ENCODE measurements at places on chromosomes 12 and 14.

DNA sequence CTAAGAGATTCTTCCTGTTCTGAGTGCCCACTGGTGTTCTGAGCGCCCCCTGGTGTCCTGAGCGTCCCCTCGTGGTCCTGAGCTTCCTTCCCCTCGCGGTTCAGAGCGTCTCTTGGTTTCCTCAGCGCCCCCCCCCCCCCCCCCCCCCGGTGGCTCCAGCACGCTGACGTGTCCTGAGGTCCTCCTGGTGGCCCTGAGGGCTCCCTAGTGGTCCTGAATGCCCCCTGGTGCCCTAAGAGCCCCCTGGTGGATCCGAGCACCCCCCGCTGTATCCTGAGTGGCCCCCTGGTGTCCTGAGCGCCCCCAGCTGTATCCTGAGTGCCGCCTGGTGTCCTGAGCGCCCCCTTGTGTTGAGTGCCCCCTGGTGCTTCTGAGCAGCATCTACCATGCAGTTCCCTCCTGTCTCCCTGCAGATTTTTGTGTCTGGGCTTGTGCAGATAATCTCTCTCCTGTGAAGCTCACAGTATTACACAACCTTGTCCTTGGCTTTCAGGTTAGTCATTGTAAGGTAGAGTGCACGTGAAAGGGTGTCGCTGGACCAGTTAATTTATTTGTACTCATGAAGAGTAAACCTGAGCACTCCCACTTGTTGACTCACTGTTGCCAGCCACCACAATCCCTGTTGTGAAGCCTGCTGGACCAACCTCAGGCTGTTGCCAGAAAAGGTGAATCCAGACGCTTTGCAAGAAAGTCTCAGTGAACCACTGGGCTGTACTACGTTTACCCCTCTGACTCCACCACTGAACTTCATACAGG is 1168.4 kb downstream of the TMEM121 start:
- no peak for DNase-seq

GRCh38 chr12:93358058-93358457 is 19.7 kb upstream of the NUDT4 start:
- DNase-seq = no peak

- DNase-seq = no peak
Observed at GRCh38 chr12:89540586-89540985, 14.7 kb upstream of the POC1B start.

DNA sequence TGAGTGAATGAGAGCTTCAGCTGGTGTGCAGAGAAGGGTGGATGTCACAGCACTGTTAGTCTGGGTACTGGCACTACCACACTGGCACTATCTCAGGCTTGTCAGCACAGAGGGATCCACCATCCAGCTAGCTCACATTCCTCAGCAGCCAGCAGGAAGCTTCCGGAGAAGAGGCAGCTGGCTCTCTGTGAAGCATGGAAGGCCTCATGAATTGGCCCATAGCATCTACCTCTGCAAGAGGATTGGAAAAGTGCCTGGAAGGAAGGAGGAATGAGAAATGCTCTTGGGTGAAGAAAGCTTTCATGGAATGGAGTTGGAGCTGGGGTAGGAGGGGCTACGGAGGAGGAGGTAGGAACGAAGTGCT is 9.9 kb downstream of the KRT83 start:
- no peak for DNase-seq

DNA sequence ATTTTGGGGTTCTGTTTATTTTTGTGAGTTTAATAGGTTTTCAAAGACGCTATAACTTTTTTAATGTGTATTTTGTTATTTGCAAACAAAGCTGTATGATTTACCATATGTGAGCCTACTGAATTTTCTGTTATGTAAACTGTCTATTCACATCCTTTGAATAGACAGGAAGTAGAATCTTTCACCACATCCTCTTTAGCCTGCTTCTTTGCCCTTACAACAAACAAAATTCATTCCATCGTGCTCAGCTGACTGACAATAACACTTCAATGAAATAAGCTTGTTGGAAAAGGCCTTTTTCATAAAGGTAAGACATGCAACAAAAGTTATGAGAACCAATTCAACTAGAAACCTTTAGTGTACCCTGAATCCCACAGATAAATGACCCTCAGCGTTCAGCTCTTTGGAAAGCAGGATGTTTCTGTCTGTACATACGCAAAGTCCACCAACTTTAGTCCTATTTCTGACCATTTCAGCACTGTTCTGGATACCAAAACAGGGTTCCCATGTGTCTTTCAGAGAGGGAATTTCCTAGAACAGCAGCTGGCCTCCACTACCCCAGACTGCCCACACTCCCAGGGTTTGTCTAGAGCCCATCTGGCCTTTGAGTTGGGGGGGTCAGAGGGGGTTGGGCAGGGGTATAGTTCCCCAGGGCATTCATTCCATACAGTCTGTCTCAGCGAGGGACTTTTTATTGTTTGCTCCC is 71.3 kb downstream of the DUSP6 start:
- no peak for DNase-seq

DNA sequence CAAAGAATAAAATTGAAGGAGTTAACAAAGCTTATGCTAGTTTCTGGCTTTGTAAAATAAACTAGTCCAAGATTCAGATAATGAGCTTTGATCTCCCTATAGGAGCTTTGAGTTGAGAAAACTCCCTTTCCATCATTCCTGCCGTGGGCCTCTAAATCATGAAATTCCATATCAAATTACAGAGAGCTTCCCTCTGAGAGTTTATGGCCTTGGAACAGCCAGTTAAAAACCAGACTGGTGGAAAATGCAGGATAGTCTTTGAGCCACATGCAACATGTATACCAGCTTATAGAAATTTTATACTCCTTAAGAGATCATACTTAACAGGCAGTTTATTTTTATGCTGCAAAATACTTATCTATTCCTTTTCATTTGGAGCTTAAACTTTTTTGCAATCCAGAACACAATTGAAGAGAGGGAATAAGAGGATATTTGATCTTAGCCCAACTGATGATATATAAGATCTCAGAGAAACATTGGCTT is 175.8 kb upstream of the ATP2B1 start:
- DNase-seq = peak; percentile 39

DNA sequence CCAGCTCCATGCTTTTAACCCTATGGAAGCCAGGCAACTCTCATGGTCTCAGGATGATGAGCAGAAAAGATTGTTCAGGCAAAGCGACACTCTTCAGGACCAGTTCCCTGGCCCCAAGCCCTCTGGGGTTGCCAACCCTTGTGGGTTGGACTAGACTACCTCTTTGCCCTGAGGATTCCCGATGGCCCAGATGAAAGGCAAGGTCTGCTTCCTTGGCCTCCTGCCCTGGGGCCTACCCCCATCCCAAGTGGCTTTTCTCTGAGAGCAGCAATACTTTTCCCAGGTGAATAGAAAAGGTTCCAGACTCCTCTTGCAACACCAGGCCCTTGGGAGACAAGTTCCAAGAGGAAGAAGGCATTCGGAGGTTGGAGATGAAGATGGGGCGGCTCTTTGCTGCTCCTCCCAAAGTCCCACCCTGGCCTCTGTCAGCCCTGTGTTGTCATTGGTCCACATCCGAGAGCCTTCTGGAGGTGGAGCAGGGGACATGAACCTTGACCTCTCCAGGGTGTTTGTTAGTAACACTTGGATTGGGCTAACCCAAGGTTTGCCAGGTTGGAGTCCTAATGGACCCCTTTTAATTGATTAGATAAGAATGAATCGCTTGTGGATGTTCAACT is 131.1 kb downstream of the GCH1 start:
- DNase-seq = no peak

GRCh38 chr12:12323591-12323990 is 26.5 kb downstream of the MANSC1 start:
- DNase-seq = no peak

DNA sequence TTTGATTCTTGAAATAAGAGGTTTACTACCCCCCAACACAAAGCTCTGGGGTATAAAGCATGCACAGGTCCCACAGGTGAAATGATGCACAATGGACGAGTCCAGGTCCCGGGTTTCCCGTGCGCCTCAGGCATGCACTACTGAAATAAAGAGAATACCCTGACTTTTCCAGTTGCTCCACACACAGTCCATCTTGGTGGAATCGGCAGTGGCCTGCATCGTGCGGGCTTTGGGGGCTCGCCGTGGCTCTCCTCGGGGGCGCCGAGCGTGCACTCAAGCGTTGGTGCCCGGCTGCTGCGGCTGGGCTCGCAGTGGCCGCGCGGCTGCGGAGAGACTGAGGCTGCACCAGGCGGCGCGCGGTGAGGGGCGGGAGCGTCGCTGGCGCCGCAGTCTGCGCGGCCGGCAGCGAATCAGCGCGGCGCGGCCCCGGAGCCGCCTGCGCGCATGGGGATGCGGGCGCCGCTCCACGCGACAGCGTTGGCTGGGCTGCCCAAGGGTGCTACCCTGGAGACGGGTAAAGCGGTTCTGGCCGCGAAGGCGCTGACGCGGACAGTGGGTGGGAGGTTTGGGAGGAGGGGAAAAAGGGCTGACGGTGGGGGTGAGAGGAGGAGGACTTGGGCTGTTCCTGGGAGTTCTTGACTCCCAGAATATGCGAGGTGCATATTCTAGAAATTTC is 53.8 kb upstream of the CCDC175 start:
- DNase-seq = peak; percentile 74

DNA sequence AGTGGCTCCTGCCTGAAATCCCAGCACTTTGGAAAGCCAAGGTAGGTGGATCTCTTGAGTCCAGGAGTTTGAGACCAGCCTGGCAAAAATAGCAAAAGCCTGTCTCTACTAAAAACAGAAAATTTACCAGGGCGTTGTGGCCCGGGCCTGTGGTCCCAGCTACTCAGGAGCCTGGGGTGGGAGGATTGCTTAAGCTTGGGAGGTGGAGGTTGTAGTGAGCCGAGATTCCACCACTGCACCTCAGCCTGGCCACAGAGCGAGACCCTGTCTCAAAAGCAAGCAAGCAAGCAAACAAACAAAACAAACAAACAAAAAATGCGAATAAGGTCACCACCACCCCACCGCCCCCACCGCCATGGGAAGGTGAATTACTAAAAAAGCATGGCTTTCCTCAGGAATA is 238.7 kb downstream of the ATXN7L3B start:
- DNase-seq = no peak

DNA sequence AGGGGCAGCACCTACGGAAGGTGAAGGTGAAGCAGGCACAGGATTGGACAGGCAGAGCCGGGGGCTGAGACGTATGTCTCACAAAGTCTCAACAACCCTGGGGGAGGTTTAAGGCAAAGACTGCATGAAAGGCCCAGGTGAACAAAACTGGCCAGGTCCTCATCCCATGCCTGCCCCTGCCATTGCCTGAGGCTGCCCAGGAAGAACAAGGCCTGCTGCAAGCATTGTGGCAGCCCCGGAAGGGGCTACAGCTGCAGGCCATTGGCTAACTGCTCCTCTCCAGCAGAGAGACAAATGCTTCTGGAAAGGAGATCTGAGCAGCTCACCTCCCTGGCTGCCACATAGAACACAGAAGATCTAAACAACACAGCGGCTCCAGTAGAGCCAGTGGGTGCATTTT is 20.4 kb upstream of the TMEM179 start:
- no peak for DNase-seq

- DNase-seq = peak; percentile 33
Observed at GRCh38 chr14:37436519-37436918, 158.5 kb downstream of the FOXA1 start.

GRCh38 chr12:70487440-70487839 is 121.3 kb downstream of the KCNMB4 start:
- DNase-seq = no peak

GRCh38 chr12:53743266-53744129 is 8.3 kb downstream of the CISTR start:
- peak; percentile 61 for DNase-seq

- no peak for DNase-seq
Observed at GRCh38 chr12:124410354-124411175, 115.7 kb downstream of the RFLNA start.

- DNase-seq = peak; percentile 99
Observed at GRCh38 chr14:56057071-56057741, 61.0 kb upstream of the PELI2 start.

DNA sequence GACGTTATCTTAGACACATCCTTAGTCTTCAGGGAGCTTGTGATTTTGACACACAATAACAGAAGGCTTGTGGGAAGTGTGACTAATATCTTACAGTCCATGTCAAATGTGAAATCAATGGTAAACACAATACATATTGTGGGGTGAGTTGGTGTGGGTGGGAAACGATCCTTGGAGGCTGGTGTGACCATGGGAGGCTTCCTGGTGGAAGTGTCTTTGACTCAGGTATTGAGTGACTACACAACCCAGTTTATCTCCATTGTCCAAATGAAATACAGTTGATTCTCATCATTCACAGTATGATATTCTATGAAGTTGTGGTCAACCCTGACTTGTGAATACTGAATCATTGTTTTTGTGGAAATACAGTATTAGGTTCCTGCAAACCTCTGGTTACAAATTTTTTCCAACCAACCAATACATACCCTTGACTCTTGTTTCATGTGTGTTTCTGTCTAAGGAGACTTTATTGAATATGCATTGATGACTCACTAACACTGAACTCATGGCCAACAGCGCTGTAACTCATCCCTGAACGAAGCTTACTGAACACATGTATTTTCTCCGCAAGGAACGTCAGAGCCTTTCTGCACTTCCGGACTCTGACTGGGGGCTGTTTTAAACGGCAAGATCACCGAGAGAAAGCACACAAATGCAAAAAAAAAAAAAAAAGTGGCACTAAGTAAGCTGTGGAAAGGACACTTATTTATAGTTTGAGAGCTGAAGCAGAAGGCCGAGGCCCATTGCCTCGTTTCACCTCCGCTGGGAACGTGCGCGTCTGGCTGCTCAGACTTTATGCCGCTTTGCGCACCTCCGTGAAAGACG is 59.0 kb downstream of the CLMN start:
- DNase-seq = no peak

DNA sequence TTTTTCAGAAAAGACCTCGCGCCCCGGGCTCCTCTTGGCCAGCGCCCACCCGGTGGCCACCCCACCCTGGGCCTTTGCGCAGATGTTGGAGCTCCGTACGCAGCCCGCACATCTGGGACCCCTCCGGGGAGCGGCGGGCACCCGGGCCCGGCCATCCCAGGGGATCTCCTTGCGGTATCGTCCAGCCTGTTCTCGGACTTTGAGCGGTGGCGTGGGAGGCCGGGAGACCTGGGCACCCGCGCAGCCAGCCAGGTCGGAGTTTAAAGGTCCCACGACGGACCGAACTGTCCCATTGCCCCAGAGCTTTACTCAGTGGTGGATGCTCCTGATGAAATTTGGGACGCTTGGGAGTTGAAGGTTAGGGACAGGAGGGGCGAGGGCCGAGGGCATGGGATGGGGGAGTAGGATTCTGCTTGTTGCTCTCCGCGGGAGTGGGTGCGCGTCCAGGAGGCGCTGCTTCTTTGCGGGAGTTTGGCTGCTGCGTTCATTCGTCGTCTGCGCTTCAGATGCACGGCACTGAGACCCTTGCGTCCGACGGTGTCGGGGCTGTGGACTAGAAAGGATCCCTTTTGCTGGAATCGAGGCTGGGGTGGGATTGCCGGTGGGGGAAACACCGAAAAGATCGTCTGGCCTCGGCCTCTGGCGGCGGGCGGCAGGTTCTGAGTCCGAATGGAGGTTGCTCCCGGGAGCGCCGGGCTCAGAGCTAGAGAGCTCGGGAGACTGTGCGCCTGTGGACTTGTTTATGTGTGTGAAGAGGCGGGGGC is 1.4 kb downstream of the NTF3 start:
- no peak for DNase-seq

- DNase-seq = no peak
Observed at GRCh38 chr12:111557271-111558106, 41.6 kb downstream of the ATXN2 start.

GRCh38 chr14:94977016-94977415 is 180.3 kb downstream of the DICER1 start:
- DNase-seq = no peak

- no peak for DNase-seq
Observed at GRCh38 chr12:20602641-20603391, 92.3 kb upstream of the SLCO1C1 start.

Data from NCI-H2081 (cell line).